Activated naive CD4-positive, alpha-beta T cell treated with anti-CD3 and anti-CD28 coated beads, Interleukin-2, amount 50 U/mL, for 72 hours (primary cell): ENCODE measurements at places on chromosomes 3 and 15.

- DNase-seq, result no peak
Measured at GRCh38 chr3:85821130-85821756, 862.5 kb downstream of the CADM2 start.

DNA sequence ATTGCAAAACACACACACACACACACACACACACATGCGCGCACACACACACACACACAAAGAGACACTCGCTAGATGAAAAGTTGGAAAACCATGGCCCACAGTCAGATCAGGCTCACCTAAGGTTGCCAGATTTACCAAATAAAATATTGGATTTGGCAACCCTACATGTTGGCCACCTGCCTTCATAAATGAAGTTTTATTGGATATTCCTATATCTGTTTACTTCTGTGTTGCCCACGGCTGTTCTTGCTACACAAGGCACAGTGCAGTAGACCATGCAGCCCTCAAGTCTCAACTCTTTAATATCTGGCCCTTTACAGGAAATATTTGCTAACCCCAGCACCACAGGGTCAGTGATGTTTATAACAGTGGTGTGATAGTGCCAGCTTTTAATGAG lies 445.0 kb upstream of the PROK2 start:
- no peak for DNase-seq

GRCh38 chr3:159806412-159806811 lies 182.2 kb upstream of the IL12A start:
- no peak for DNase-seq

DNA sequence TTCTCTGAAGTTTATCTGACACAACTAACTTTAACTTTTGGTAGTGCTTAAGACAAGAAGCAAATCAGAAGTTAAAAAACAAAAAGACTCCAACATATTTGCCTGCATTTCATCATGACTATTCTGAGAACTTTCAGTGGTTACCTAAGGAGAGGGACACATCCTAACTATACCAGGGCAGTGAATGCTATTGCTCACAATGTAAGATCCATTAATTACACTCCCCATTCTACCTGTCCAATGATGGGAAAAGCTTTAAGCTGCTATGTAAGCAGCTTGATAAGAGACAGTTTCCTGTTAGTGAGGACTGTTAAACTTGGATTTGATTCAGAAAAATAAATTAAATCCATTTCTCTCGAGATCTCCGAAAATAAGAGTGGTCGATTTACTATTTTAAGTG lies 37.5 kb downstream of the SERPINI1 start:
- no peak for DNase-seq

DNA sequence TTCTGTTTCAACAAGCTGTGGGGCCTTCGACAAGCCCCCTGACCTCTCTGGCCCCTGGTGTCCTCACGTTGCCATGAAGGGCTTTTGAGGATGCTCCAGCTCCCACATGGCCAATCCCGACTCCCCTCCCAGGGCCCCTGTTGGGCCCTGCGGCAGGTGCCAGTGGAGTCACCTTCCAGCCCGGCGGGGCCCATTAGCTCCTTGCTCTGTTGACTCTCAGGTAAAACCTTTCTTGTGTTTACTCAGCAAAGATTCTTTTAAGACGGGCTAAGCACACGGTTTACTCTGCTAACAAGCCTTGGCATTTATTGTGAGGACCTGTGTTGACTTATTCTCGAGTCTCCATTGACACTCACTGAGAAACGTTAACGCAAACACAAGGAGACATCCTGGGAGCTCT lies 15.0 kb downstream of the RPLP1 start:
- DNase-seq, result no peak

- DNase-seq, result no peak
Measured at GRCh38 chr15:91054816-91055215, 32.4 kb upstream of the VPS33B start.

DNA sequence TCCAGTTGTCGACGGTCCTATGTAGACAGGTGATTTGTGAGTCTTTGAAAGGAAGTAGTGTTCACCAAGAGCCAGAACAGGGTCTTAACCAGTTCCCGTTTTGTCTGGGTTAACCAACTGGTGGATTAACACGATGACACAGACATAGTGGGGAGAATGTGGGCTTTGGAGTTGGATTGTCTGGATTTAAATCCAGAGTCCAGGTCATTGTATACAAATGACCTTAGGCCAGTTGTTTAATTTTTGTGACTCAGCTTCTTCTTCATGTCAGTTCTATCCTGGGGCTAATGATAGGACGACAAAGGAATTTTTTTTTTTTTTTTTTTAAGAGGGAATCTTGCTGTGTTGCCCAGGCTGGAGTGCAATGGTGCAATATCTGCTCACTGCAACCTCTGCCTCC lies 126.7 kb downstream of the LPP start:
- DNase-seq, result no peak

DNA sequence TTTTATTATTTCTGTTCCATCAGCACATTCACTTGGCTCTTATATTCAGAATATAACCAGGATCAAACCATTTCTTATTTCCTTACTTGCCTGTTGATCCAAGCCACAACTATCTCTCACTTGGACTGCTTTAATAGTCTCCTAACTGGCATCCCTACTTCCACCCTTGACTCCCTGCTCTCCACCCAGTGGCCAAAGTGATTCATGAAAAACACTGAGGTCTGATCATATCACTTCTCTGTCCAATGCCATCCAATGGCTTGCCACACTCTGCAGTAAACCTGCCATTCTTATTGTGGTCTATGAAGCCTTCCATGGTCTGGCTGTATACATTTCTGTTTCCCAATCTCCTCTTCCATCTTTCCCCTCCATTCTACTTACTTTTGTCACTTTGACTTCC lies 576.1 kb downstream of the PDCD6IP start:
- DNase-seq, result no peak
